ENCODE measurements at places on chromosomes 3 and 15. TPM values are rescaled to one million over a fixed set of nuclear protein-coding genes. Genes with fewer than 3 reads are reported as not detected.

GNAT1 gene
- not detected for total RNA-seq

- DNase-seq = peak; percentile 45
Observed at GRCh38 chr15:36877796-36878683, 222.3 kb downstream of the MEIS2 start.

DNA sequence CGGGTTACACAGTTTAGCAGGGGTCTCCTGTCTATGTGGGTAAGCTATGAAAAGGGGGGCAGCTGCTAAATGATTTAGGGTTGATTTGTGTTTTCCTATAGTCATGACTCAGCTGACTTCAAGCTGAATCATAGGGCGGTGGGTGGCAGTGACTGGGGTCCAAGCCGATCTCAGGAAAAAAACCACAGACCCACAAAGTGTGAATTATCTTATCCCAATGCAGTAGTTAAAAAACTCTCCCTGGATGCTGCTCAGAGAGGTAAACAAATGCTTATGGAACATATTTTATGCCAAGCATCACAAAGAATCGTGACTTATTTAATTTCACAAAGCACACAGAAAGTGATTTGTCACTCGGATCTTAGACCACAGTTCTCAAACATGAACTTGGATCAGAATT lies 18.4 kb upstream of the TOPAZ1 start:
- no peak for DNase-seq

GRCh38 chr3:120177707-120178306 lies 83.6 kb upstream of the GSK3B start:
- DNase-seq = no peak

DNA sequence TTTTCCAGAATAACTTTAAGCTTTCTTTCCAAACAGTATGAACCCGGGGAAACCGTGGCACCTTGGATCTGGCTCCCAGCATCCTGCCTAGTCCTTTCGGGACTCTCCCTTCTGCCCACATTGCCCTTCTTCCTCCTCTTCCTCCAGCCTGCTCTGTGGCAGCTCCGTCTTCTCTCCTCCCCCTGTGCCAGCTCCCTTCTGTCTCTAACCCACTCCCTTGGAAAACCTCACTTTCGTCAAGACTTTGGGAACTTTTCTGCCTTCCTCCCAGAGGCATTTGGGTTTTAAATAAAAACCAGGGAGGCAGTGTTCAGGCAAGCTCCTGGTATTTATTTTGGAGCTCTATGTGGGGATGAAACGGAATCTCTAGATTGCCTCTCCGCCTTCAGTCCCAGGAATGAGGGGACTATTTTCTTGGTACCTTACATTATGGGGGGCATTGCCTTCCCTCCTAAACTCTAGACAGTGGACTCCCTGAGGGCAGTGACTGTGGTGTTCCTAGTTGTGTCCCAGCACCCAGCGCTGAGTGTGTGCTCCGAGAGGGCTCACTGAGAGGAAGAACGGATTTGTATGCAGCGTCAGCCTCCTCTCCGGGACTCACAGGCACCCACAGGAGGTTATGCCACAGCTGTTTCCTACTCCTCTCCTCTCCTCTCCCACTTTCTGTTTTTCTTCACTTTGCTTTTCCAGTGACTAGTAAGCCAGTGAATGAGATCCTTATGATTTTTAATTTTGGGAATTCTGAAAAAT lies 105.4 kb upstream of the MRPS22 start:
- DNase-seq = no peak

Measured in lower lobe of right lung (tissue), 2 donors.